DMS 273 treated with DMSO at 0.1 percent for 48 hours (cell line): ENCODE measurements at places on chromosomes 5 and 9.
A peak's percentile ranks its signal among the peaks of the same experiment; 100 is the strongest.

- no peak for DNase-seq
Observed at GRCh38 chr5:62576570-62577170, 1.9 kb upstream of the LRRC70 start.

DNA sequence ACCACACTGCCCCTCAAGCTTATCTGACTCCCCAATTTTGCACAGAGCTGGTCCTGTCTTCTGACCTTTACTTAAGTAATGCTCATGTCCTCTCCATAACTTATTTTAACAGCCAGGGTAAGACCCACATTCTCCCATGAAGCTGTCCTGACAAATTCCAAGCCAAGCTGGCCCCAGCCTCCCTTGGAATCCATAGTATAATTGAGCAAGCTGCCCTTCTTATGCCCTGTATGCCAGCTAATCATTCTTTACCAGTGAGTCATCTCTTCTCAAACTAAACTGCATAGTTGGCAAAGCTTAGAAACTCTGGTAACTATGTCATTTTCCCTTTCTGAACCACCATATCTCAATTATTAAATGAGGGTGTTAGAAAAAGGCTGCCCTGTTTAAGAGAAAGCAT is 92.4 kb downstream of the NFIB start:
- peak; percentile 17 for DNase-seq

DNA sequence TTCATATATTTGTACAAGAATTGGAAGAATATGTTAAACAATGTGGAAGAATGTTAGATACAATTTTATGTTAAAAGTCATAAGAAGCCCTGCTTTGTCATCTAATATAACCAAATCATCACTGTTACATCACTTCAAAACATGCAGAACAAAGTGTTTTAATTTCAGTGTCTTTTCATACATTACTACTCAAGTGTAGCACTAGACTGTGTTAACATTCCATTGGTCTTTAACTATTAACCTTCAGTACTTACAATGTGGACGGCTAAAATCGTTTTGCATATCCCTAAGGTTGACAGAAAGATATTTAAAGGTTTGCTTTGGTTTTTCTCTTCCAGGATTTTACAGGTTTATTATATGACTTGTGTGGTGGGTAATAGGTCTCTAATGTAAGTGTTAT is 50.9 kb downstream of the VCAN start:
- DNase-seq: no peak

- DNase-seq: no peak
Observed at GRCh38 chr5:139458580-139459407, 3.7 kb downstream of the ECSCR start.

DNA sequence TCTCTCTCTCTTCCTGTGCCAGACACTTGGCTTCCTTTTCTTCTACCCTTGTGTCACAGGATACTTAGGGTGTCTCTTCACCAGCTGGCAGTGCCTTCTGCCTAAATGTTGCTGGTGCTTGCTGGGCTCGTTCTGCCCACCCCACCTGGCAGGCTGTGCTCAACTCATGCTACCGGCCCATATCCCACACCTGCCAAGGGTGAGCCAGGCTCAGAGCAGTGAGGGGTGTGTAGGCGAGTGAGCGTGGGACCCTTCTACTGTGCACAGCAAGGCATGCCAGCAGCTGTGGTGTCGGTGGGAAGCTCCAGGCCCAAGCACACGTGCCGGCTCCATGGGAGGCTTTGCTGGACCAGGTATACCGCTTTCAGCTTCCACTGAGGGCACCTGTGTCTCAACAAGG is 1626.7 kb upstream of the ACO1 start:
- DNase-seq: no peak

DNA sequence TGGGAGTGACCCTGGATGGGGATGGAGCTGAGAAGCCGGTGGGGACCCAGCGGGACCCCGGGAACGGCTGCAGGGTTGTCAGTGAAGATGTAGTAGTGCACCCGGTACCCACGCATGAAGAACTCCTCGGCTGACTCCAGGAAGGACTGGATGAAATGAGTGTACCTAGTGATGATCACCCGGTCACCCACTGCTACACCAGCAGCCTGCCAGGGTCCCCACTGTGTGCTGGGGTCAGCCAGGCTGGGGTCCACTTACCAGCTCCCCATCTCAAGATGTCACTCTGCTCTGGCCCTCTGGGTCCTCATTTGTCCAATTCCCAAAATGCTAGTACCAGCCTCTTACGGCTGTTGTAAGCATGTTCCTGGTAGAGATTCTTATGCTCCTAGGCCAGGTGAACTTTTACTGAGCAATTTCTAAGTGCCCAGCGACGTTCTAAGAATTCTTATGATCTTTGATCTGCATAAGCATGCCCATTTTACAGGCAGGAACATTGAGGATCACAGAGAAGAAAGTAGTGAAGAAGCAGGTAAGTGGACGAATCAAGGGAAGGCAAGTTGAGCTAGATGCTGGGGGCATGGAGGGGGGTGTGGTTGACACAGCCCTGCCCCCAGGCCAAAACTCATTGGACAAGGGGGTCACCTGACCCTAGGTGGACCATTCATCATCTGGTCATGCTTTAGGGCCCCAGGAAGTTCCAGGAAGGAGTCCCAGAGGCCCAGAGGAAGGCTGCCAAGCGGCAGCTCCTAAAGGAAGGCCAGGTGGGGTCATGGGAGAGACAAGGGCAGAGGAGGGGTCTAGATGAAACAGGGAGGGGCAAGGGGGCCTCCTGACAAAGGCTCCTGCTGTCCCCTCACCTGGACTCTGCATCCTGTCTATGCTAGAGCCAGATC is 9.4 kb downstream of the GBGT1 start:
- DNase-seq: no peak

GRCh38 chr5:80348171-80348570 is 28.4 kb downstream of the SPZ1 start:
- DNase-seq: no peak

- DNase-seq: no peak
Observed at GRCh38 chr9:75695921-75696320, 194.6 kb upstream of the PCSK5 start.

- no peak for DNase-seq
Observed at GRCh38 chr5:36252722-36253365, 11.1 kb upstream of the NADK2 start.

- no peak for DNase-seq
Observed at GRCh38 chr5:108788142-108788541, 40.4 kb downstream of the FER start.

- no peak for DNase-seq
Observed at GRCh38 chr5:9059920-9060691, 485.8 kb downstream of the SEMA5A start.

DNA sequence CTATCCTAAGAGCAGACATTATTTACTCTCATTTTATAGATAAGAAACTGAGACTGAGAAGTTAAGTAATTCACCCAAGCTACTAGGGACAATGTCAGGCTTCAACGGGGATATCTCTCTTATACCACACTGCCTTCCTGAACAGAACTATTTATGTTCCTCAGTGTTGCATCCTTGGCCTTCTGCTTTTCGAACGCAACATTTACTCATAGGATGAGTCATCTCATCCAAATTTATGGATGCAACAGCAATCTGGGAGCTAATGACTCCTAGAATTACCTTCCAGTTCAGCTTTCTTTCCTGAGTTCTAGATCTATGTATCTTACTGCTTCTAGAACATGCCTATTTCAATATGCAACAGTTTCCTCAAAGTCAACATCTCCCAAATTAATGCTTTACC is 103.6 kb upstream of the PAM start:
- DNase-seq: no peak

- DNase-seq: no peak
Observed at GRCh38 chr9:2655411-2655901, 33.9 kb downstream of the VLDLR start.

DNA sequence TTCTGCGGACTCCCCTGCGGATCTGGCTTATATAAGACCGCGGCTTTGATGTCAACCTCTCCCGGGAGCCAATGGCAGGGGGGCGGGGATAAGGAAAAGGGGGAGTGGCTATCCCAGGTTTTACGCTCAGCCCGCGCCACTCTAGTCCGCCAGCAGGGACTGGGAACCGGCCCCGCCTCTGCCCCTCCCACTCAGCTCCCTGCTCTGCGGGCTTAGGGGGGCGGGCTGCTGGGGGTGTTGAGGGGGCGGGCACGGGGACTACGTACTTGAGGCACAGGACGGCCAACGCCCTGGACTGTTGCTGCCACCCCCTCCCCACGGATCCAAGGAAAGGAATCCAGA is at the start of gene HAND1:
HAND1 (minus strand) TSS at position 4 of the 342 bp plus-strand sequence. CDS start 219 bp downstream, outside the sequence.
- peak; percentile 66 for DNase-seq

DNA sequence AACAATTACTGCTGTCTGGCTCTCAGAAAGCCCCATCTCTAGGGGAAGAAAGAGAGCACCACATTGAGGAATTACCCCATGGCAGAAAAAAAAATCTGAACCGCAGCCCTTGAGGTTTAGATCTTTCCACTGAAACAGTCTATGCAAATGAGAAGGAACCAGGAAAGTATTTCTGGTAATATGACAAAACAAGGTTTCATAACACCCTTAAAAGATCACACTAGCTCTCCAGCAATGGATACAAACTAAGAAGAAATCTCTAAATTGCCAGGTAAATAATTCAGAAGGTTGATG is 427.1 kb downstream of the PRELID2 start:
- DNase-seq: no peak

DNA sequence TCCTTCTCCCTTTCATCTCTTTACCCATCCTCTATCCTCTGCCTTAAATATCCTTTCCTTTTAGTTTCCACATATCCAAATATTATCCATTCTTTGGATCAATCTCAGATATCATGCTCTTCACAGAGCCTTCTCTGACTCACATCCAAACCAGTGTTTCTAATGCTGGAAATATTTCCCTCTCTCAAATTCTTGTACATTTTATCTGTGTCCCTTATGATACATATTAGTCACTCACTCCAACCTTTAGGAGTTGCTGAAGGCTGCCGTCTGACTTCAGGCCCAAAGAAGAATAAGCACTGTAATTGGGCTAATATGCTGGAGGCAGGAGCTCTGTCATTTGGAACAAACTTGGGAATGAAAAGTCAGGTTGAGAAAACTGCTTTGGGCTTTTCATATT is 156.4 kb upstream of the RUSC2 start:
- DNase-seq: no peak

- no peak for DNase-seq
Observed at GRCh38 chr5:89840906-89841305, 568.6 kb downstream of the CETN3 start.

DNA sequence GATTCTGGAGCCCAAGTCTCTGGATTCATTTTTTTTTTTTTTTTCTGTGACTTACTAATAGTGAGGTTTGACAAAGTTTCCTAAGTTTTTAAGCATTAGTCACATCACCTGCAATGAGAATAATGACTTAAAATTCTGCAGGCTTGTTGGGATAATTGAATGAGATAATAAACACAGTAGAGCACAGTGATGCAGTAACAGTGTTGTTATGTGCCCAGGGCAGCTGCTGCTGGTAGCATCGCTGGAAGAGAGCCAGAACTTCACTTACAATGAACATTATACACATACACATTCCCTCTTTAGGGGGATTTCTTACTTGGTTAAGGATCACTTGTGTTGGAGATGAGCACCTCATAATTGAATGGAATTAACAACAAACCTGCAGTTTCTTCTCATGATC is 78.9 kb downstream of the ALDH7A1 start:
- no peak for DNase-seq

GRCh38 chr5:147743678-147744374 is 38.7 kb downstream of the JAKMIP2 start:
- peak; percentile 75 for DNase-seq

DNA sequence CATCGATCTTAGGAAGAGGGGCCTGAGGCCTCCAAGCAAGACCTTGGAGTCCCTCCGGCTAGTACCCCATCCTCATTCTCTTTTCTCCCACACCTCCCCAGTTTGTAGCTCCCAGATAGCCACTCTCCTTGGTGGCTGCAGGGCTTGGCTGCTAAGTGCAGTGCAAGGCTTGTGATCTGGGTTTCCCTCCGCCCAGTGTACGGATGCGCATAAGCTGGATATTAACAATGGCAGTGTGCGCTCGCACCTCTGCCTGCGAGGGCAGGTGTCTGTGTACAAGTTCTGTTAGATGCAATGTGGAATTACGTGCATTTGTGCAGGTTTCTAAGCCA is 71.0 kb upstream of the TBCA start:
- DNase-seq: no peak

GRCh38 chr9:72022841-72023240 is 37.6 kb downstream of the C9orf57 start:
- DNase-seq: no peak

GRCh38 chr5:87210076-87210475 is 57.6 kb upstream of the RASA1 start:
- DNase-seq: no peak

GRCh38 chr5:78005021-78005785 is 229.1 kb upstream of the TBCA start:
- DNase-seq: no peak

GRCh38 chr5:75051217-75051751 is 1.1 kb downstream of the GCNT4 start:
- DNase-seq: no peak

GRCh38 chr5:102289251-102289899 is 6.7 kb downstream of the SLCO4C1 start:
- no peak for DNase-seq

- DNase-seq: no peak
Observed at GRCh38 chr5:52560366-52560765, 227.3 kb upstream of the ITGA1 start.

GRCh38 chr9:70658765-70659164 is 244.3 kb upstream of the KLF9 start:
- DNase-seq: no peak

- DNase-seq: no peak
Observed at GRCh38 chr9:77892955-77893514, 138.6 kb downstream of the GNAQ start.

- DNase-seq: no peak
Observed at GRCh38 chr9:84862810-84863287, 193.3 kb downstream of the NTRK2 start.
